CD4-positive, alpha-beta T cell treated with Interleukin-4 for 4 hours (primary cell): ENCODE measurements at places on chromosomes 6 and 20.

GRCh38 chr20:60632391-60633262 lies 619.4 kb upstream of the CDH4 start:
- DNase-seq = no peak

DNA sequence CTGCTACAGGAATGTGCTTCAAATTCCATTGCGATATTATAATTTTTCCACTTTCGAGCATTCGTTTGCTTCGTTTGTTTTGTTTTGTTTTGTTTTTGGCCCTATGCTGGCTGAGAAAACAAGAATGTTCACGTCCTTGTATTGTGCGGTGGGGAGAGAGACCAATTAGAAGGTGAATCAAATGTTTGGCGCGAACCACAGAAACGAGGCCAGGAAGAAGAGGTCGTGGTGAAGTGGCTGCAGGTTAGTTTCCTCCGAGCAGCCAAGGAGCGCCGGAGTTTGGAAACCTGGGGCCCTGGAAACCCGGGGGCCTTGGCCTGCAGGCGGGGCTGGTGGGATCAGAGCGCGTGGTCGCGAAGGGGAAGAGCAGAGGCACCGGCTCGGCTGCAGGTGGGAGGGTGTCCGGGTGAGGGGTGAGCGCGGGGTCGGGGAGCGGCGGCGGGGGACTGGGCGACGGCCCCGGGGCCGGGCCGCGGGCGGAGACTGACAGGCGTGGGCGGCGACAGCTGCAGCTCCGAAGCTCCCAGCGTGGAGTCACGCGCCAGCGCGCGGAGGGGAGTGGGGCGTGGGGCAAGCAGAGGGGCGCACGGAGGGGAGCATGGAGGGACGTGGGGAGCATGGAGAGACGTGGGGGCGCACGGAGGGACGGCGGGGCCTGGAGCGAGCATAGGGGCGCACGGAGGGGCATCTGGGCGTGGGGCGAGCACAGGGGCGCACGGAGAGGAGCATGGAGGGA lies 141.5 kb upstream of the PDE10A start:
- DNase-seq = no peak

GRCh38 chr6:41498968-41499599 lies 47.1 kb upstream of the FOXP4 start:
- DNase-seq = no peak

GRCh38 chr6:140370976-140371870 lies 996.8 kb upstream of the CITED2 start:
- DNase-seq = no peak

DNA sequence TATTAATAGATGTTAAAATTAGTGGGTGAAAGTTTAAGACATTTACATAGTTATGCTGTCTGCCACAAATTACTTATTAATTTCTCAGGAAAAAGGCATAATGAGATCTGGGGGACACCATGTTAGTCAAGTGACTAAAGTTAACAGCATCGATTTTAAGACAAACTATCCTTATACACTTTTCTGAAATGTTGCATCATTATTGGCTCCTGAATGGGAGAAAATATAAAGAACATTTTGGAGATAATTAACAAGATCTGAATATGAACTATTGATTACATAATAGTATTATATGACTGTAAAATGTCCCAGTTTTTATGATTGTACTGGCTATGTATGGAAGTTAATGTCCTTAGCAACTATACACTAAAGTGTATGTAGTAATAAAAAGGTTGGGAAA lies 7.9 kb downstream of the OR2B3 start:
- no peak for DNase-seq

DNA sequence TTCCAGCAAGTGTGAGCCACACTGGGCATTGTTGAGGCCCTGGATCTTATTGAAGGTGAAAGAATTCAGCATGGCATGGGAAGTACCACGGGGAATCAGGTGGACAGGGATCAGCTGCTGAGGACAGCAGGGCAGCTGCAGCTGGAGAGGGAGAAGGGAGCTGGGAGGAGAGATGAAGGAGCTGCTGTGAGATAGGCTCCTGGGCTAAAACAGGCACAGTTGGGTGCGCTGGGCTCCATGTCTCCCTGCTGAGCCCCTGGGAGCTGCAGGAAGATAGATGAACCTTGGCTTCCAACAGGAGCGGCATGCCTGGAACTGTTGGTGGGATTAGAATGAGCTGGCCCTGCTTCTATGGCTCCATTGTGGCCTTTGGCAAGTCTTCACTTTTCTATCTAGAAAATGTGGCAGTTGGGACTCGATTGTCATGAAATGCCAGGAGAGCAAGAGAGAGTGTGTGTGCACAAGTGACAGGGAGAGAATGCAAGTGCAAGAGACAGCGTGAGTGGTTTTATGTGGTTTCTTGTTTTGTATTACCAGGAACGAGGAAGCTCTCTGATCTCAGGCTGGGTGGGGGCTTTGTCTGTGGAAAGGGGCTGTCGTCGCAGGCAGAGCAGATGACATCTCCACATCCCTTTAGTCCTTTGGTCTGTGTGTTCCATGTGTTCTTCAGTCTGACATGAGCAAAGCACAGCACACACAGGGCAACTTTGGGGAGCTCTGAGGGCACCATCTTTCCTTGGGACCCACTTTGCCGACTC lies 20.4 kb downstream of the SNPH start:
- DNase-seq = peak; percentile 66

DNA sequence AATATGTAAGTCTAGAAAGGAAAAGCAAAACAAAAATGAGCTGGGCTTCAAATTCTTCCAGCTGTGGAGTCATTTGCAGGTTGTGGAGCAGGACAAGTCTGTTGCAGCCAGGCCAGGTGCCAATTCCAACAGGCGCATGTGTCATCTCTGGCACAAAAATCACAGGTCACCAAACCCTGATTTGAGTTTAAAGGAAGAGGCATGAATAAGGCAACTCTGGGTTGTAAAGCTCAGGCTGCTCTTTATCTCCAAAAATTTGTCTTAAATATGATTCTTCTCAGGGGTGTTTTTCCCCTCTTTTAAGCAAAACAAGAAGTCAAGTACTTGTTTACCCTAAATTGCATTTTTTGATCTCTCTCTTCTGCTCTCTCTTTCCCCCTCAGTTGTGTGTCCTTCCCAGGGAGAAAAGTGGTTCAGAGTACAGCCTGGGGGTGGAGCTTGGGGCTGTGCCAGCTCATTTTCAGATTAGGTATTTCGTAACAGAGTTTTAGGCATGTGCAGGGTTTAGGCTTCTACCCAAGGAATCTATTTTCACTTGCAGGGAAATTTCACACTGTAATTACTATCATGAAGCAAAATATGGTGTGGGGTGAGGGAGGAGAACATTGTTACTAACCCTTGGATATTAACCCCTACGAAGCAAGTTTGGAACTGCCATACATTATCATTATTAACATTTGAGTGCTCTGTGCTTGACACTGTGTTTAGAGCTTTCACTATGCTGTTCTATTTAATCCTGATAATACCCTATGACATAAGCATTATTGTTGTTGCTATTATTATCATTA lies 8.3 kb upstream of the NCOA3 start:
- peak; percentile 61 for DNase-seq

DNA sequence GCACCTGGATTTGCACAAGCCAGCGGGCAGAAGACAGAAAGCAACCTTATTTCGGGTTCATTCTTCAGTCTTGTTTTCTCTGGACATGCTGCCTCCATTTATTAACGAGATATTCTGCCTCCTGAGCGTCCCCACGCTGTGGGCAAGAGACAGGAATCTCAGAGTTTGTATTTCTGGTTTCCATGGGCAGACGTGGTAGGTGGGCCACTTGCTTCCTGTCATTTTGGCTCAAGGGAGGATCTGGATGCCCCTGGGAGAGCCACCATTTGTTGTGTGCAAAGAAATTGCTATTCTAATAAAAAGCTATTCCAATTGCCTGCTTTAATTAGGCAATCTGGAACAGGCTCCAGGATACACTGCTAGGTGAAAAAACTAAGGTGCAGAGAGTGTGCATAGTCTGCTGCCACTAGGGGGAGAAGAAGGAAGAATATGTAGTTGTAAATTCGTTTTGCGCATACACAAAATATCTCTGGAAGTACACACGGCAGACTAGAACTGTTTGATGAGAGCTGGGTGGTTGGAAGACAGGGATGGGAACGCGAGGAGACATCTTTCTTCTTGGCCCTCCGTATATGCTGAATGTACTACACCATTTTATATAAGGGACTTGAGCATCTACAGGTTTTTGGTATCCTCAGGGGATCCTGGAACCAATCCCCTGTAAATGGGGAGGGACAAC lies 30.1 kb upstream of the SLC16A10 start:
- peak; percentile 24 for DNase-seq

- DNase-seq = no peak
These were observed 658.2 kb downstream of the GRIK2 start for GRCh38 chr6:102051720-102052119.

DNA sequence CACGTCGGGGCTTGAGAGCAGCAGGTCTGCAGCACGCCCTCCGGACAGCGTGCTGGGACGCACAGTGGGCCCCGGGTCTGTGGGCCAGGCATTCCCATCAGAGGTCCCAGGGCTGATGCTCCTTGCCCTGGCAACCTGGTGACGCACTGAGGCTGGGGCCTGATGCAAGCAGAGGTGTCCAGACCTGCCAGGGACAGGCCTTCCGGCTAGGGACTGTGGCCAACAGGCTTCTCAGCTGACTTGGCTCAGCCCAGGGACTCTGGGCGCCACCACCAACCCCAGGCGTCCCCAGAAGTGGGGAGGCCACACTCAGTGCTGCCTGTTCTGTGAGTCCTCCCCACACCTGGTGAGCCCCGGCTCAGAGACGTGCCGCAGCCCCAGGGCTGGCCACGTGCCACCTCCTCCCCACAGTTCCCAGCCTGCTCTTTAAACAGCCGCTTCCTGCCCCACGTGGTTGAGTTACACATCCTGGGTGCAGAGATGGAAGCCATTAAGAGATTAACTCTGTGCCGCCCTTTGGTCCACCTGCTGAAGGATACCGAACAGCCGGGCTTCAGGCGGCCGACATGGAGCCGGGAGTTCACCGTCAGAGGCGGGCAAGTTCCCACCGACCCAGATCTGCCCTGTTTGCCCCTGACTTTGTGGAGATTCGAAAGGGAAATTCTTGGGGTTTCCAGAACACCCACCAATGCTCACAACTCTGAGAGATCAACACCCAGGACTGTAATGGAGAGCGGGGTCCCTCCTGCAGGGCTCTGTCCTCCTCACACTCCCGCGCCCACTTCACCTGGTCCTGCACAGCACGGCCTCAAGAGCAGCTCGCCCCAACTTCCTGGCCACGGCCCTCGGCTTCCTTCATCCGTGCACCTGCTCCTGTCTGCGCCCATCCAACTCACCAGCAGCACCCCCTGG lies 37.6 kb upstream of the ZBP1 start:
- peak; percentile 36 for DNase-seq

DNA sequence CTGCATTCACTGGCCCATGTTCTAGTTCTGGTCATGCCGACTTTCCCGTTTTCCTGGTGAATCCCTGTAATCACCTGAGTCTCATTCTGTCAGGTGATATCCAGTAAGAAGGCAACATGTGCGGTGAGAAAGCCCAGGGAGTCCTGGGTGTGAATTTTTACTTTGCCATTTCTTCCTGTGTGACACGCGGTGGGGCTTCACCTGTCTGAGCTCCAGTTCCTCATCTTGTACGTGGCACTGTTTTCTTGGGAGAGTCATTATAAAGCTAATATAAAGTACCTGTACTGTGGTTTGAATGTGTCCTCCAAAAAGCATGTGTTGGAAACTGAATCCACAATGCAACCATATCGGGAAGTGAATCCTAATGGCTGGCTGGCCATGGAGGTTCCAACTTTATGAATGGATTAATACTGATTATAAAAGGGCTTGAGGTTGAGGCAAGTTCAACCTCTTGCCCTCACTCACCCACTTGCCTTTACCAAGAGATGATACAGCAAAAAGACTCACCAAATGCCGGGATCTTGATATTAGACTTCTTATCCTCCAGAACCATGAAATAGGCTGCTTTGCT lies 5.1 kb downstream of the HLA-E start:
- DNase-seq = no peak

GRCh38 chr6:11050731-11051130 lies 6.6 kb upstream of the ELOVL2 start:
- DNase-seq = no peak

DNA sequence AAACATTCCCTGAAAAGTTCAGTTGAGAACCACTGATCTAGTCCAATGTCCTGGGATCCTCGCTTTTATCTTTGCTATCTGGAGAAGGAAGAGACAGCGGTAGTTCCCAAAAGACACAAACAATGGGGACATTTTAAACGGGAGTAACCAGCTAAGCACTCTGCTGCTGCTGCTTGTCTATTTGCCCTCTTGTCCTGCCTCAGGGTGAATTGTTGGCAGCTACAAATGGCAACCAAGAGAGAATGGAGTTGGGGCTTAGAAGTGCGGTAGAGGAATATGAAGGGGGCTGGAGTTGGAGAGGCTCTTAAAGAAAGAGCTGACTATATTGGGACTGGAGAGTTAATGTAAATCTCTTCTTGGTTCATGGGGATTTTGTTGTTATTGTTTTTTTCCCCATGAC lies 6.5 kb upstream of the ZSWIM1 start:
- DNase-seq = no peak

GRCh38 chr6:138592749-138593123 lies 93.4 kb upstream of the NHSL1 start:
- DNase-seq = peak; percentile 4

DNA sequence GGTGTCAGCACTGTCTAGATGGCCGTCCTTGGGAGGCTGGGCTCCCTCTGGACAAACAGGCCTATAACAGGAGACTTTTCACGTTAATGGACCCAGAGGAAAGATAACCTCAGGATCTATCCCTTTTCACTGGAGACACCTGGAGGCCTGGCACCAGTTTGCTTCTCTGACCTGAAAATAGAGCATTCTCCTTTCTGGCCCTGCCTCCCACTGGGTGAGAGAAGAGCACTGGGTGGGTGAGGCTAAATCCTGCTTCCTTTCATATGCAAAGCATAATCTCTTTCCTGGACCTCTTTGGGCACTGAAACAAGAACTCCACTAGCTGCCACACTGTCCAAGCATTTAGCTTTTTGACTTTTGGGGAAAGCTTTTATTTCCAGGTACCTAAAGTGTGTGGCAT lies 78.3 kb downstream of the FOXO3 start:
- DNase-seq = no peak

DNA sequence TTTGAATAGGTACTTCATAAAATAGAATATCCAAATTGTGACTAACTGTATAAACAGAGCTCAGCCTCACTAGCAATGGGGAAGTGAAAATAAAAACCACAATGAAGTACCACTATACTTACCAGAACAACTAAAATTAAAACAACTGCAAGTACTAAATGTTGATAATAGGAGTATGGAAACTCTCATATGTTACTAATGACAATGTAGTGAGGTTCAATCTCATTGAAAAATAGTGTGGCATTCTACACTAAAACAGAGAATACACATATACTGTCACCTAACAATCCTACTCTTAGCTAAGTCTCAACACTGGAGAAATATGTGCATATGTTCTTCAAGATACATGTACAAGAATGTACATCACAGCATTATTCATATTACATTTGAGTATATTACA lies 132.0 kb upstream of the CARMIL1 start:
- no peak for DNase-seq

- DNase-seq = no peak
These were observed 437.6 kb downstream of the MAFB start for GRCh38 chr20:40251284-40251932.
